CD8-positive, alpha-beta memory T cell (primary cell): ENCODE measurements at places on chromosomes 5 and 9.

- DNase-seq: no peak
These were observed 316.3 kb downstream of the MCTP1 start for GRCh38 chr5:94968507-94969095.

- DNase-seq: peak; percentile 33
These were observed 82.3 kb upstream of the AGXT2 start for GRCh38 chr5:35129921-35130485.

- no peak for DNase-seq
These were observed 317.6 kb downstream of the IRX1 start for GRCh38 chr5:3913279-3913678.

DNA sequence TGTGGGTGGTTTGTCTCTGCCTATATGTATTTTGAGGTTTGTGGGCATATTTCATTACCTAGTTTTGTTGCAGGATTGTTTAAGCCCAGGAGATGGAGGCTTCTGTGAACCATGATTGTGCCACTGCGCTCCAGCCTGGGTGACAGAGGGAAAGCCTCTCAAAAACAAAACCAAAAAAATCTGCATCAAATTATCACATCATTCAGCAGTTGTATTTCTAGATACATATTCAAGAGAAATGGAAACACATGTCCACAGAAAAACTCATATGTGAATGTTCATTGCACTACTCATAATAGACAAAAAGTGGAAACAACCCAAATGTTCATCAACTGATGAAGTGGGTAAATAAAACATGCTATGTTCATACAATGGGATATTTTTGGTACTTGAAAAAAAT is 29.9 kb downstream of the HSPA4 start:
- no peak for DNase-seq

GRCh38 chr9:12846035-12846434 is 71.2 kb downstream of the LURAP1L start:
- no peak for DNase-seq

DNA sequence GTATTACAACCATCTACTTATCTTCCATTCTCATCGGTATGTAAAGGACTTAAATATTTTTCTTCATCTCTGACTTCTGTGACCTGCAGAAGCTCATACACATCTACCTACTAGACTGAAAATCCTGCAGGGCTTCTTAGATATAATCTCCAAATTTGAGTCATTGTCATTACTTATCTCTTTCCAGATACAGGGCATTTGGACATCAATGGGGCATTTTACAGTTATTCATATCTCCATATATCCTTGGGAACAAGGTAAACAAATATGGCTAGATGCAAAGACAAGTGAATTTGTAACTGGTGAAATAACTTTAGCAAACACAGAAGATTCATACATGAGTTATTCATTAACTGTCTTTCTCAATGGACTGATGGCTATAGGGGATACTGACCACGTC is 37.7 kb upstream of the IL7R start:
- DNase-seq: no peak
